ENCODE measurements at places on chromosomes 12 and 14.

DNA sequence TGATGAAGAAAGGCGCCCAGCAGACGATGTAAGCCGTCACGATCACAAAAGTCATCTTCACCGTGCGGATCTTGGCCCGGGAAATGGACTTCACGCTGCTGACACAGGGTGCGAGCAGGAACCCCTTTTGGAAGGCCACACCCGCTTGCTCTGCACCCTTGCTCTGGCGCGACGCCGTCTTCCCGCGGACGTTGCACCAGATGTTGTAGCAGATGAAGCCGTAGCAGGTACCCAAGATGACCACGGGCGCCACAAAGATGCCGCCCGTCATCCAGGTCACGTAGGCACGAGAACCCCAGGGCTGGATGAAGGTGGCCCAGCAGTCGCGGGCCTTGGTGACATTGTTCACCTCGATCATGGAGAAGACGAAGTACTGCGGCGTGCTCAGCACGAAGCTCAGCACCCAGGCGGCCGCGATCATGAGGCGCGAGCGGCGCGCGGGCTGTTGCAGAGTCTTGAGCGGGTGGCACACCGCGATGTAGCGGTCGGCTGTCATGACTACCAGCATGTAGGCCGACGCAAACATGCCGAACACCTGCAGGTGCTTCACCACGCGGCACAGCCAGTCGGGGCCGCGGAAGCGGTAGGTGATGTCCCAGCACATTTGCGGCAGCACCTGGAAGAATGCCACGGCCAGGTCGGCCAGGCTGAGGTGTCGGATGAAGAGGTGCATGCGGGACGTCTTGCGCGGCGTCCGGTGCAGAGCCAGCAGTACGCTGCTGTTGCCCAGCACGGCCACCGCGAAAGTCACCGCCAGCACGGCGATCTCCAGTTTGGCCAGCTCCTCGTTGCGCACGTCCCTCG is 890 bp downstream of the AVPR1A start:
- DNase-seq: peak; percentile 45

- DNase-seq: no peak
Measured at GRCh38 chr12:126385785-126386184, 1320.5 kb downstream of the AACS start.

GRCh38 chr14:23729720-23730387 is 93.7 kb downstream of the DHRS2 start:
- no peak for DNase-seq

- DNase-seq: no peak
Measured at GRCh38 chr14:20969336-20969735, 14.0 kb downstream of the RNASE2 start.

DNA sequence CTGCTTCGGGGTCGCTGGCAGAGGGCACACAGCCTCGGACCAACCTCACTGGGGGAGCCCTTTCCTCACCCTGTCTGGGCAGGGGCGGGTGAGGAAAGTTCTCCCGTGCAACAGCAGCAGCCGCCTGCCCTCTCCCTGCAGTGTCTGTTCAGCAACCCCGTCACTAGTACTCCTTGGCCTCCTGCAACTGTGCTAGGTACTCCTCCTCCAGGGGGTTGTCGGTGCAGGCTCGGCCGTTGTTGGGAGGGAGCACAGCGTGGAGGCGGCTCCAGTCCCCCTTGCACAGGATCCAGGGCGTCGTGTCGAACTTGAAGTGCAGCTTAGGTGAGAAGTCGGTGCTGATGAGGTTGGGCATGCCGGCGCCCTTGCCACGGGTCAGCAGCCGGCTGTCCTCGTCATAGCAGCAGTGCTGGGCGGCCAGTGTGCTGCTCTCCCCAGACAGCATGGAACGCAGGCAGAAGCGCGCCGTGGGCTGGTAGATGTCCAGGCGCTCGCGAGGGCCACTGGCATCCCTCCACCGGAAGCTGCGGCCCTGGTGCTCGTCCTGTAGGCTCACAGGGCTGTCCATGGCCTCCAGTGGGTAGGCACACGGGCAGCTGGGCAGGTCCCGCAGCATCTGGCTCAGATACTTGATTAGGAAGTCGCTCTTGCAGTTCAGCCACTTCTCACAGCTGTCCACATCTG is 17.7 kb downstream of the AHSA1 start:
- no peak for DNase-seq

GRCh38 chr12:28936221-28936620 is 212.9 kb upstream of the FAR2 start:
- no peak for DNase-seq

DNA sequence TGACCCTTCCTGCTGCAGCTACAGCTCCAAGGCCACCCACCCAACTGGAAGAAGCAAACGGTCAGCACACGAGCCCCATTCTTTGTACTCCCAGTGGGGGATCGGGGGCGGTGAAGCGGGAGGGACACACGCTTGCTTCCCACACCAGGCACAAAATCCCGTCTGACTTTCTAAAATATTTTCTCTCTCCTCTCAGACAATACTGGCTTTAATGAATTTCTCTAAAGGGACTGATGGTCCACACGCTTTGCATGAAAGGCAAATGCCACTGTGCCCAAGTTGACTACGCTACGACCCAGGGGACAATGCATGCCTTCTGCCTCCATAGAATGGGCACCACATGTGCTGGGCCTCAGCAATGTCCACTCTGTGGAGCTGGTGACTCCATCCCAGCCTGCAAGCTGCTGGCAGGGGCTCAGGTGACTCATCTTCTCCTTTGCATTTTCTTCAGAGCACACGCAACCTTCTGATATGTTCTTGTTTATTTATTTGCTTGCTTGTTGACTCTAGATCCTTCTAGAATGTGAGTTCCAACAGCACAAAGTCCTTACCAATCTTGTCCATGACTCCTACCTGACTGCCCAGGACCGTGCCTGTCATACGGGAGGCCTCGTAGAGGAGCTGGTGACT is 15.6 kb downstream of the SYNE3 start:
- no peak for DNase-seq

DNA sequence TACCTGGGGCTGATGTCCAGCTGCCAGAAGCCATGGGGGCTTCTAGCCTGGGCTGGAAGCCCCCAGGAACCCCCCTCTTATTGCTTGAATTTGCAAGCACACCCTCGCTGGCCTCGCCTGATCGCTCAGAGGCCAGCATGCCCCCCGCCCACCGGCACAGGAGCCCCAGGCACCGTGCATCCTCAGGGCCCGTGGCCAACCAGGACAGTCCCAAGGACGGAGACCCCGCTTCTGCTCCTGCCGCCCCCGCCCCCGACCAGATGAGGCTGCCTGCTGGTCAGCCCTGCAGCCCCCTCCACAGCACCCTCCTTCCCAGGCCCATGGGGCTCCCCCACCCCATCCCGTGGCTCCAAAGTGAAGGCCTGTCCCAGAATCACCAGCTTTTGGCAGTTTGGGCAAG is 21.2 kb downstream of the RAB35 start:
- no peak for DNase-seq

DNA sequence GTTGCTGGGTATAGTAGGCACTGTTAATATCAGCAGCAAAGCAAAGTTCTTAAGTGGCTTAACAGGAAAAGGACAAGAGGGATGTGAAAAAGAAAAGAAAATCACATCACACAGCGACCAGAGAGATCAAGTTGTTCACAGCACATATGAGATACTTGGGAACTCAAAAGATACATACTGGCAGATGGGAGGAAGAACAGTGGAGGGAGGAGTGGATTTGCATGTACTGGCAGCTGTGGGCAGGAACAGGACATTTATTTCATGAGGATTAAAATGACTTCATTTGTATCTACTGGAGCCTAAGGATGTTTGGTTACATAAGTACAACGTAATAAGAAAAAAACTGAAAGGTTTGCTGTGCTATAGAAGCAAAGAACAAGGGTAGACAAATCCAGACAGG is 136.5 kb upstream of the IFNG-AS1 start:
- no peak for DNase-seq

DNA sequence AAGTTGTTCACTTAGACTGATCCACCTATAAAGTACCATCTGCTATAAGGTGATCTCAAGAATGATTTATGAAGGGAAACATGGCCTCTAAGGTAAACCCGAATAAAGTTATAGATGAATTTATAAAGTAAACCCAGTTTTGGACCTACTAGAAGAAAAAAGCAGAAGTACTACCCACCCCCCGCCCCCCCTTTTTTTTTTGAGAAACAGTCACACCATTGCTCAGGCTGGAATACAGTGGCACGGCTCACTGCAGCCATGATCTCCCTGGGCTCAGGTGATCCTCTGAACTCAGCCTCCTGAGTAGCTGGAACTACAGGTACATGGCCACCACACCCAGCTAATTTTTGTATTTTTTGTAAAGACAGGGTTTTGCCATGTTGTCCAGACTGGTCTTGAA is 3.9 kb downstream of the ENTPD5 start:
- DNase-seq: no peak

- DNase-seq: no peak
Measured at GRCh38 chr12:56759263-56759908, 3.7 kb upstream of the HSD17B6 start.

GRCh38 chr14:47191700-47192099 is 483.7 kb downstream of the MDGA2 start:
- no peak for DNase-seq

DNA sequence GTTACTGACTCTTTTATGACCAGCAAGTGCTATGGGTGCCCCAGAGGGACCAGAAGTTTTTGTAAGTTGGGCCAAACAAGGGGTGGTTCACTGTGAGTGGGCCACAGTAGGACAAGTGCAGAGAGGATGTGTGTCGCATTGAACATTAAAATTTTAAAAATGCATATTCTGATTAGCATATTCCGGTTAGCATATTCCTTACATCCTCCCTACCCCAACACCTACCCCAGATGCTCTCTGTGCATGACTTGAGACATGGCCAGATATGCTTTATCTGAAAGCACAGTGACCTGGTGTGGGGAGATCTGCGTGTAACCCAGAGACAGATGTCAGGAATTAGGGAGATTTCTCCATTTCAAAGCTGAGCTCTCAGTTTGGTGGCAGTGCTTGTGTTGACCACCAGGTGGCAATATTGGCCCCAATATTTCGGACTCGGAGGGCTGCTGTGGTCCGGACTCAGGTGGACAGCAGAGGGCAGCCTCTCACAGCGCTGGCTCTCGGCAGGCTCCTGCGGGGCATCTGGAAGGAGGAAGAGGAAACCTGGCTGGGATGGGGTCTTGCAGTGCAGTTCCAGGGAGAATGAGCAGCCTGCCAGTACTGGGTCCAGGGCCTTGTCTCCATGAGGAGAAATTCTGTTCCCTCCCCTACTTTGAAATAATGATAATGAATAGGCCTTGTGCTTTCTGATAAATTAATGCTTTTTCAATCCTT is 1.6 kb upstream of the CEBPE start:
- DNase-seq: peak; percentile 26

- no peak for DNase-seq
Measured at GRCh38 chr12:5612556-5613410, 180.9 kb downstream of the NTF3 start.

Measured in NCI-H510A (cell line).